ENCODE measurements at places on chromosomes 7 and 10. TPM values are rescaled to one million over a fixed set of nuclear protein-coding genes. Genes with fewer than 3 reads are reported as not detected.

DNA sequence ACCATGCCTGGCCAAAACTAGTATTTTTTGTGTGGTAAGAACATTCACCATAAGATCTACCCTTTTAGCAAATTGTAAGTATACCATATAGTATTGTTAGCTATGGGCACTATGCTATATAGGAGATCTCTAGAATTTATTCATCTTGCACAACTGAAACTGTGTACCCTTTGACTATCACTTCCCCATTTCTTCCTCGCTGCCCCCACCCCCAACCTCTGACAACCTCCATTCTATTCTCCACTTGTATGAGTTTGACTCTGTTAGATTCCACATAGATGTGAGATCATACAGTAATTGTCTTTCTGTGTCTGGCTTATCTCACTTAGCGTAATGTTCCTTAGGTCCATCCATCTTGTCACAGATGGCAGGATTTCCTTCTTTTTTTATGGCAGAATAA is 3.6 kb downstream of the CASP7 start:
- H3K36me3 ChIP-seq, result no peaks in the 10 kb centered on the region
- H3K4me1 ChIP-seq, result peaks cover 31% of the 10 kb centered on the region
- no peak overlapping the region for H3K4me3 ChIP-seq
- H3K27me3 ChIP-seq, result no peaks in the 10 kb centered on the region
- DNase-seq, result no peak

GRCh38 chr10:89879121-89879520 is 177.7 kb downstream of the KIF20B start:
- H3K27me3 ChIP-seq, result no peaks in the 10 kb centered on the region
- no peaks in the 10 kb centered on the region for H3K36me3 ChIP-seq
- DNase-seq, result no peak
- no peaks in the 10 kb centered on the region for H3K4me1 ChIP-seq
- no peak overlapping the region for H3K4me3 ChIP-seq

- peaks cover 4% of the 10 kb centered on the region for H3K36me3 ChIP-seq
- no peak overlapping the region for H3K4me3 ChIP-seq
- no peaks in the 10 kb centered on the region for H3K27me3 ChIP-seq
- DNase-seq, result no peak
- H3K27ac ChIP-seq, result no peak overlapping the region
These were observed 37.7 kb downstream of the TAX1BP1 start for GRCh38 chr7:27777662-27778061.

The FZD8 gene
- polyA plus RNA-seq, result not detected

The CYP2W1 gene
- polyA plus RNA-seq, result not detected

The PAPOLB gene
- polyA plus RNA-seq, result not detected

The CRYGN gene
- polyA plus RNA-seq, result not detected

The APBB1IP gene
- polyA plus RNA-seq, result 85.9 TPM

The SLC26A3 gene
- polyA plus RNA-seq, result not detected

The PNLIP gene
- polyA plus RNA-seq, result not detected

Data from CD4-positive, alpha-beta memory T cell (primary cell).